Stimulated activated naive B cell treated with anti-CD40 and anti-IgM and Interleukin-4, amounts not matched to agents 10 μg/mL and 1 μg/mL and 100 μg/mL, for 72 hours (primary cell): ENCODE measurements at places on chromosomes 7 and 10.

DNA sequence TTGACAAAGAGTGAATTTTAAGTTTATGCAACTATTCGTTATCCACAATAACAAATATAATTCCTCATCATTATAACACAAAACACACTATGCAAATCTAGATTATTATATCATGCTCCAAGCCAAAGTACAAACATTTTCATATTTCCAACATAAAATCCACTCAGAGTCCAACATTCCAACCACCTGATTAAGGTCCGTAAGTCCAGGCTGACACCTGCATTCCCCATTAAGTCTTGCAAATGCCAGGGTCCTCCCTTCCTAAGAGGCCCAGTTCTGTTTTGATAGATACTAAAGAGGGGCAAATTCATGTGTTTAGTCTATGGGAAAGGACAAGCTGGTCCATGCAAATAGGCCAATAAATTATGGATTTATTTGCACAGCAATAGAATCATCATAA, 206.1 kb downstream of the POU6F2 start:
- H3K27me3 ChIP-seq = no peaks in the 10 kb centered on the region
- H3K4me3 ChIP-seq = no peak overlapping the region
- no peak for DNase-seq
- no peak overlapping the region for H3K27ac ChIP-seq
- H3K36me3 ChIP-seq = no peaks in the 10 kb centered on the region
- no peaks in the 10 kb centered on the region for H3K4me1 ChIP-seq

DNA sequence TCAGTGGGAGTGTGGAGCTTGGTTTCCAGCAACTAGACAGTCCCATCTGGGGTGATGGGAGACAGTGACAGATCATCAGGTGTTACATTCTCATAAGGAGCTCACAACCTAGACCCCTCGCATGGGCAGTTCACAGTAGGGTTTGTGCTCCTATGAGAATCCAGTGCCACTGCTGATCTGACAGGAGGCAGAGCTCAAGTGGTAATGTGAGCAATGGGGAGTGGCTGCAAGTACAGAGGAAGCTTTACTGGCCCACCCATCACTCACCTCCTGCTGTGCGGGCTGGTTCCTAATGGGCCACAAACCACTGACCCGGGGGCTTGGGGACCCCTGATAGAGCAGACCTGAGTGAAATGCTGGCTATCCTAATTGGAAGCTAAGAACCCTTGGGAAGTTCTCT, 242.8 kb downstream of the BAMBI start:
- H3K36me3 ChIP-seq = no peaks in the 10 kb centered on the region
- no peaks in the 10 kb centered on the region for H3K4me1 ChIP-seq
- H3K27me3 ChIP-seq = peaks cover 4% of the 10 kb centered on the region
- H3K27ac ChIP-seq = no peak overlapping the region
- no peak overlapping the region for H3K4me3 ChIP-seq
- DNase-seq = no peak

GRCh38 chr10:16770670-16771069, 46.6 kb downstream of the RSU1 start:
- H3K27me3 ChIP-seq = no peaks in the 10 kb centered on the region
- no peak for DNase-seq
- peaks cover 13% of the 10 kb centered on the region for H3K4me1 ChIP-seq
- no peak overlapping the region for H3K4me3 ChIP-seq
- no peak overlapping the region for H3K27ac ChIP-seq

DNA sequence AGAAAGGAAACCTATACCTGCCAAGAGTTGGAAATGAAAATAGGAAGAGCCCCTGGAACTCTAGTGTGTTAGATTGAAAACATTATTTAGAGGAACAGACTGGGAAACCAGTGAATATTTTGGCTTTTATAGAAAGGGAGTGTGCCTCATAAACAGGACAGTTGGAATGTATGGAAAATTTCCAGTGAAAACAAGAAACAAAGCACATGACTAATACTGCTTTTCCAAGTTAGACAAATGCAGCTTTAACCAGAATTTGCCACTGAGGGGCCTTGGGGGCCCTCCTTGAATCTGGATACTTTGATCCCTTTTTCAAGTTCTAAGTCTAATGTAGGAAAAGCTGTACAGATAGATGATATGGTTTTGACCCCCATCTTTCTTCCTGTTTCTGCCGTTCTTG, 21.2 kb downstream of the ITGB8 start:
- H3K36me3 ChIP-seq = no peaks in the 10 kb centered on the region
- DNase-seq = no peak
- no peak overlapping the region for H3K4me3 ChIP-seq

- no peak overlapping the region for H3K4me3 ChIP-seq
- no peaks in the 10 kb centered on the region for H3K36me3 ChIP-seq
- no peak for DNase-seq
- peaks cover 4% of the 10 kb centered on the region for H3K4me1 ChIP-seq
- H3K27me3 ChIP-seq = no peaks in the 10 kb centered on the region
Observed at GRCh38 chr7:25632616-25633015, 404.3 kb upstream of the NPVF start.

GRCh38 chr7:104978460-104978859, 35.5 kb upstream of the KMT2E start:
- DNase-seq = no peak
- H3K36me3 ChIP-seq = peaks cover 11% of the 10 kb centered on the region
- H3K4me1 ChIP-seq = peaks cover 37% of the 10 kb centered on the region
- no peak overlapping the region for H3K4me3 ChIP-seq

GRCh38 chr7:26007510-26007909, 144.5 kb upstream of the NFE2L3 start:
- H3K4me3 ChIP-seq = no peak overlapping the region
- no peak for DNase-seq
- H3K36me3 ChIP-seq = no peaks in the 10 kb centered on the region
- peaks cover 6% of the 10 kb centered on the region for H3K4me1 ChIP-seq

- H3K27ac ChIP-seq = peak overlapping the region; percentile 82
- H3K4me3 ChIP-seq = no peak overlapping the region
- peaks cover 18% of the 10 kb centered on the region for H3K4me1 ChIP-seq
- no peaks in the 10 kb centered on the region for H3K27me3 ChIP-seq
Observed at GRCh38 chr7:149093228-149093627, 2.7 kb upstream of the ZNF786 start.

- H3K27me3 ChIP-seq = no peaks in the 10 kb centered on the region
- no peaks in the 10 kb centered on the region for H3K36me3 ChIP-seq
- no peaks in the 10 kb centered on the region for H3K4me1 ChIP-seq
- H3K4me3 ChIP-seq = no peak overlapping the region
Observed at GRCh38 chr7:22831602-22832305, 9.1 kb upstream of the TOMM7 start.

DNA sequence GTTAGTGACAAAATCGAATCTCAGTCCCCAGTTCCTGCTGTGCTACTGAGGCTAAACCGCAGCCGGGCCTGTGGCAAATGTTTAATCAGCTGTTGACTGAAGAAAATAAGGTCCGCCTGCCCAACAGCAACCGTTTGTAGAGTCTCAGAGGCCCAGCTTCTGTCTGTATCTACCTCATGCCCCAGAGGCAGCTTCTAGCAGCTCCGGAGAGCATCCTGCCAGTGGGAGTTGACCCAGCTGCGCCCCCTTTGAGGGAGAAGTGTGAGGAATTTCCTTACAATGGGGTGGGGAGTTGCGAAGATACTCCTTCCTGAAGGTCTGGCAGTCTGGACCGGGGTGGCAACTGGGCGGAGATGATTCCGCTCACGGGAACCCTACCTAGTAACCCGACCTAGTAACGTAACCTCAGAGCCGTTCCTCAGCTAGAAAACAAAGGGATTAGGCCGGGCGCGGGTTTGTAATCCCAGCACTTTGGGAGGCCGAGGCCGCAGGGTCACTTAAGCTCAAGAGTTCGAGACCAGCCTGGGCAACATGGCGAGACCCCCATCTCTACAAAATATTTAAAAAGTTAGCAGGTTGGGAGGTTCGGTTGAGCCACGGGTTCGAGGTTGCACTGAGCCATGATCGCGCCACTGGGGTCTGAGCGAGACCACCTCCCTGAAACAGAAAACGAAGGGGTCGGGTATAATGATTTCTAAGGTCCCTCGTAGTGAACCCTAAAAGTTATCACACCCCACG, 846 bp upstream of the ZNF775 start:
- peak; percentile 23 for DNase-seq
- peaks cover 32% of the 10 kb centered on the region for H3K36me3 ChIP-seq
- no peaks in the 10 kb centered on the region for H3K27me3 ChIP-seq
- H3K4me1 ChIP-seq = peaks cover 90% of the 10 kb centered on the region
- H3K4me3 ChIP-seq = peak overlapping the region; percentile 81

GRCh38 chr10:114822444-114823076, 980 bp downstream of the FHIP2A start:
- no peaks in the 10 kb centered on the region for H3K27me3 ChIP-seq
- H3K4me3 ChIP-seq = peak overlapping the region; percentile 89
- H3K27ac ChIP-seq = peak overlapping the region; percentile 96
- H3K4me1 ChIP-seq = peaks cover 33% of the 10 kb centered on the region
